Activated T-helper 2 cell treated with anti-CD3 and anti-CD28 coated beads, Interferon-gamma antibody, Interleukin-2, Interleukin-4, amounts not matched to agents 10 μg/mL and 5 μg/mL and 100 μg/mL, durations not matched to agents 14 hours and 24 hours and 36 hours (primary cell): ENCODE measurements at places on chromosomes 7 and 10.
A peak's percentile ranks its signal among the peaks of the same experiment; 100 is the strongest.

- no peak for DNase-seq
Measured at GRCh38 chr10:124966008-124966407, 24.1 kb downstream of the ZRANB1 start.

DNA sequence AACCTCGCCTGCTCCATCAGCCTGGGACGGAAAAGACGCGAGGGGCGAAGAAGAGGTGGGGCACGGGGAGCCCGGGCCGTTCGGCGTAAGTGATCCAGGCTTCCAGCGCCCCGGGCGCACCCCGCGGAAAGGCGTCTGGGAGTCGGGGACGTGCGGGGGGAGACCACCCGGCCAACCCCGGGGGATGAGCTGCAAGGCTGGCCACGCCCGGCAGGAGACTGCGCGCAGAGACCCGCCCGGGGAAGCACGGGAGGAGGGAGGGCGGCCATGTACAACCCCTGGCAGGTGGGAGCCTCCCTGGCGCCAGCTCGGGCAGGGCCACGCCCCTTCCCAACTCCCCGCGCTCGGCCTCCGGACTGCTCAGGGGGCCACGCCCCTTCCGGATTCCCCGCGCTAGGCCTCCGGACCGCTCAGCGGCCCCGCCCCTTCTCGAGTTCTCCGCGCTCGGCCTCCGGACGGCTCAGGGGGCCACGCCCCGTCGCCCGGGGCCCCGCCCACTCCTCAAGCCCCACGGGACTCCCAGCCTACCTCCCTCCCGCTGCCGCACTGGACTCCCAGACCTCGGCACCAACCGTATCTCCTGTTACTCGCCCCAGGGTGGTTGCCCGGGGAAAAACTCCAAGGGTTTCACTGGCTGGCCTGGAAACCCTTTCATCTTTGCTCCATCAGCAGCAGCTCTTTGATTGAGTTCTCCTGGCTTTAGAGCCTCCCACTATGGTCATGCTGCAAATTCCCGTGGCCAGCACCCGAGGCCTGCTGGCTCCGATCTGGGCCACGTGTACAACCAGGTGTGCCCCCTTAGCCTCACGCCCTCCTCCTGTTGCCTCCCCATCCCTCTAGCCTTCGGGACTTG lies 284.4 kb downstream of the ZEB1 start:
- peak; percentile 79 for DNase-seq

DNA sequence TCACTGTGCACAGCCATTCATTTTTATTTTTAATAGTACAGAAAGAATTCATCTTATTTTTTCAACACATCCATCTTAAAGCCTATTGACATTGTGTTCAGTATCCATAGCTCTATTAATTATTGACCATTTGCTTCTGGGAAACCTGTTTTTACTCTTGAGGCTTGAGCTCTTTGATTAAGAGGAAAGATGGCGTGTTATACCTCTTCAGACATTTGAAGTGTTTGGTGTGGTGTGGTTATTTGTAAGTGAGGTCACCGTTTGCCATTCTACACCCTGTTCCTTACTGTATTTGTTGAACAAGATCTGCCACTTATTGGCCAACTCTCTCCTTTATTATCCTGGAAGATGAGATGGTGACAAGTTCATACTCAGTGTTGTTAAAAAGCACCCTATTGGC lies 18.4 kb downstream of the C7orf57 start:
- DNase-seq = no peak

DNA sequence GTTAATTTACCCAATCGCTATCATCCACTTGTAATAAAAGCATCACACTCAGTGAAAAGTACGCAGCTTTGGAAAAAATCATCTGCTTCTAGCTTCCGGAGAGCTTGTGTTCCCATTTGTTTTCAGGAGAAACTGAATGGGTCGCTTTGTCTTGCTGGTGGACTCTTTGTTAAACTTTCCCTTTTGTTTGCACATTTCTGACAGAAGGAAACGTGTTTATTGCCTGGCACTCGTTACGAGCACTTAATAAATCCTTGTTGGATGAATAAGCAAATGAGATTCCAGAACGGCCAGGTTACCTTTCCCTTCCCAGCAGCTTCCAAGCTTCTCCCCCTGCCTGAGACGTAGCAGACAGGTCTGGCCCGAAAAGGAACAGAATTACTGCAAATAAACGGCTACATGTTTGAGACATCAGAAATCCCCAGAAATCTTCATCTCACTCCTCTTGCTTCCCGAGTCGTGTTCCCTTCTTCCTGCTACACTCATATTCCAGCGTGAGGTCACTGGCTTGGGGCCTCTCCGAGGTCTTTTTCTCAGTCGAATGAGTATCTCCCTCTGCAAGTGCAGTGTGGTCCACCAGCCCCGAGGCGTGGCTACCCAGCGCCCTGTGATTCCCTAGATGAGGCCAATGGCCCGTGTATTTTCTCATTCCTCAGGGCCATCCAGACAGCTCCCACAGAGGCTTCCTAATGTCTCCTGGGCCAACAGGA lies 167.2 kb downstream of the FRMD4A start:
- DNase-seq = no peak

DNA sequence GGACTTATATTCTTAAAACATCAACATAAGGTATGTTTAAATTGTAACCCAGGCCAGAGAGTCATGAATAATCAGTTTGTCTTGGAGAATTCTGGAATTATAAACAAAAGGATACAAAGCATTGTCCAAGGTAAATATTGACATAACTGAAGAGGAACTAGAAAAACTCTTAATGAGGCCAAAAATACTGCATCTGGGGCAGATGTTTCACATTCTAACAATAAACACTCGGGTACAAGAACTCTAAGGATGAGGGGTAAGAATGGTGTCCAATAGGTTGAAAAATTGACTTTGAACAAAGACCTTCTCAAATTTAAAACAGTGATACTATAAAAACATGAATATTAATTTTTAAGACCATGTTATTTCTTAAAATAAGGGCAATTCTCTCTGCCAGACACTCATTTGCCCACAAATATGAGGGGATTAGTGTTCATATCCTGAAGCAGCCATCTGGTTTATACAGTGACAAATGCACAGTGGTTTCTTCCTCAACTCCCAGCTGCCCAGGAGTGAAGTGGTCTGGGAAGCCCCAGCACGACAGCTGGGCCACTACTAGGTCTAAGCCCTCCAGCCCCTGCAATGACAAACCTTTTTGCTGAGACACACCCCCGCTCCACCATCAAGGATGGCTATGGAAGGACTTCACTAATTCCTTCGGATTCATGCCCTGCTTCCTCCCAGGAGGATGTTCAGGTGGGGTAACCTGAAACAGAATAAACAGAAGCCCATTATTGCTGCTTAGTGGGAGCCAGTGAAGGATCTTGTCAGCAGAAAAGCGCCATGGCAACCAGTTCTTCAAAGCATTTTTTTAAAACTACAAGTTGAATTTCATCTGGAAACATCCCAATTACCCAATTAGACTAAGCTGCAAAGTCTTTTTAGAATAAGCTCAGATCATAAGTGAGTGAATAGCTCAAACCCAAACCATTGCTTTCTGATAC lies 107.5 kb upstream of the ARID5B start:
- DNase-seq = no peak

GRCh38 chr10:11081408-11081807 lies 63.7 kb downstream of the CELF2 start:
- no peak for DNase-seq

DNA sequence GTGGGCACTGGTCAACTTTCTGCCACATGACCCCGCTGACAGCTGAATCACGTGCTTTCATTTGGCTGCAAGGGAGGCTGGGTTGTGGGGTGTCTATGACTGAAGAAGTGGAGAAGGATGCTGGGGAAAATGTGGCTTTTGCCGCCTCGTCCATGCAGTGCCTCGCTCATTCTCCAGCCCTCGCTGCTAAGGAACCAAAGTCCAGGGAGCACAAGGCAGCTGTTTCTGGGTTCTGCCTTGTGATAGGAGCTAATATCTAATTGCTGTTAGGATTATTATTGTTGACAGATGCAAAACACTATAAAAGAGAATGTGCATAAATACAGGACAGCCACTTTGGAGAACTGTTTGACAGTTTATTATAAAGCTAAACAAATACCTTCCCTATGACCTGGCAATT lies 4.9 kb upstream of the CAMK2B start:
- no peak for DNase-seq

GRCh38 chr10:128540128-128540762 lies 414.0 kb upstream of the MKI67 start:
- no peak for DNase-seq

GRCh38 chr10:125136087-125136486 lies 24.3 kb downstream of the CTBP2 start:
- DNase-seq = no peak

GRCh38 chr7:70005891-70006260 lies 407.6 kb downstream of the AUTS2 start:
- DNase-seq = no peak

DNA sequence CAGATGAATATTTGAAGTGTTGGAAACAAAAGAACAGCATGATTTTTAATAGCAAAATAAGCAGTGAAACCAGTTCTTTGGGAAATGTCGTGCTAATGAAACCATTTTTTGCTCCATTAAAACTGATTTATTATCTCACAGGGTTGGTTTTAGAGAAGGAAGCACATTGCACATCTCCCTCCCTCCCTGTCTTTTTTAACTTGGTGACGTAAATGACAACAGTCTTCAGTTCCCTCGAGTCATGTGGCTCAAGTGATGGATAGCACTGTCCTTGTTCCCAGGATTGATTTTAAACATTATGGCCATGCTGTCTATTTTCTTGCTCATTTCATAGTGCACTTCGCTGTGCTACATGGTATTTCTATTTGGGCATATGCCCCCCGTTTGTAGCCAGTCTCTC lies 105.9 kb downstream of the DOCK1 start:
- DNase-seq = no peak

GRCh38 chr10:130065251-130065650 lies 45.4 kb downstream of the C10orf143 start:
- DNase-seq = no peak

DNA sequence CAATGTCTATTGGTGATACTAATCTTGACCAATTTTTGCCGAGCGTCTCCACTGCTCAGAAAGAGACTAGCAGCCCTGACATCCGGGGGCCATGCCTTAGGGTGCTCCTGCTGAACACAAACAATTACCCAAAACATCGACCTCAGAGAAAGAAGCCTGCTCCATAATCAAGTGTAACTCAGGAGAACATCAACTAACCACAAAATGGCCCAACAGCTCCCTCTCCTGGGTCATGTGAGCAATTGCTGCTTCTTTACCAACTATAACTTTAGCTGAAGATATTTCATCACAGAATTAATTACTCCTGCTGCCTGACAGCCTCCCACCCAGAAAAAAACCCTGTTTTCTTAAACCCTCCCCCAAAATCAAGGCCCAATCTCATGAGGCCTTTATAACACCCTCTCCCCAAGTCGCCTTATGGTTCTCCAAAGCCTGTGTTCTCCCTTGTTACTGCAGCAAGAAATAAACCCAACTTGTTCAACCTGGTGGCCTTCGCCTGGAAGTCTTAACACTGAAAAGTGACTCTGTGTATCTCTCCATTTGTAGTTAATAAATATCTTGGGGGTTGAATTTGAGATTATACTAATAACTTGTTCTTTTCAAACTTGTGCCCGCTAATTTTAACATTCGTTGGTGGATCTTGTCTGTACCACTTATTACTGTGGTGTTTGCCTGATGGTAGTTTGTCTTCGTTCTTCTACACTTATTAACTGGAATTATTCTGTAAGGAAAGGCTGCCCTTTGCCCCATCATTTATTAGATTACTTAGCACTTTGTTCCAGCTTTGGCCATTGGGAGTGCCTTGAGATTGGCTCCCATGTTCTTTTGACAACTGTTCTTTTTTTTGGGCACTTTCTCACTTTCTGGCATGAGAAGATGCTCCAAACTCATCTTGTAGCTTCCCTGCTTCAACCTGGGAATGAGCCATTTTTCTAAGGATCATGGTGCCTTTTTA lies 21.2 kb upstream of the RAMP3 start:
- DNase-seq = peak; percentile 52

- no peak for DNase-seq
Measured at GRCh38 chr10:44968091-44968490, 8.5 kb downstream of the RASSF4 start.

DNA sequence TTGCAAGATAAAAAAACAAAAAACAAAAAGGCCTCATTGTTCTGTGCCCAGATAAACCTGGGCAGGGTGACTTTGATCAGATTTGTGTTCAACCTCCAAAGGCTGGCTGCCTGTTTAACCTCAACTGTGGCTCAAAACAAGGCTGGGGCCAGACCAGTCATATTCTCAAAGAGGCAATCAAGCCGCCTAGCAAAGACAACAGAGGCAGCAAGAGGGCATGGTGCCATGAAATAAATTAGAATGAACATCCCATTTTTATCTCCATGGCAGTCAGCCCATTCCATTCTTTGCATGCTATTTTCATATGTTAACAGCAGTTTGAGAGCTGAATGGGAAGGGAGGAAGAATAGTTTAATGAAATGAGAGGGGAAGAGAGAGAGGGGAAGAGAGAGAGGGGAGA lies 1150.3 kb downstream of the TYW1 start:
- DNase-seq = no peak

- no peak for DNase-seq
Measured at GRCh38 chr10:83367036-83367435, 772.3 kb upstream of the GHITM start.

GRCh38 chr10:63901881-63902280 lies 380.7 kb downstream of the REEP3 start:
- DNase-seq = no peak

DNA sequence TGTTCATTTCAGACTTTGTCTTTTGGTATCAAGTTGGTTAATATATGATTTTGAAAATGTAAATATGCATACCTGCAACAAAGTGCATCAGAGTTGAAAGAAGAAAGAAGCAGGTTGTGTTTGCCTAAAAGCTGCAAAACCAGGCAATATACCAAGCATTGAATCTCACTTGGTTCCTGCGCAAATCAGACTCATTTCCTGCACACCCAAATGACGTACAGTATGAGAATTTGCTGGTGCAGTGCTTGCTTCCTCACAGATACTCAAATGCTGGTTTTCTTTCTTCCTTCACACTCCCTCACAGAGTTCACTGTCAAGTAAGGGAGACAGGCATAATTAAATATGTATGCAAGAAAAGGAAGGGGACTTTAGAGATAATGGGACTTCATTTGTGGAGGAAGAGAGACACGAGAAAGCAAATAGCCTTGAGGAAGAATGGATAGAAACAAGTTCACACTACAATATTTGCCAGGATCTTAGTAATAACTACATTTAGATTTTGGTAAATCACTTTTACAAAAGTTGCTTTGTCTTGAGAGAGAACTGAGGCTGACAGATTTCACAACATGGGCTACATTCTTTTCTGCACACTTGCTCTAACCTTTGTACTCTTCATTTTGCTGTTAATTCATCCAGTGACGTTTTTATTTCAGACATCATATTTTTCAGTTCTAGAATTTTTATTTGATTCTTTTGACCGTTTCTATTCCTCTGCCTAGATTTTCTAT lies 56.9 kb upstream of the AOAH start:
- no peak for DNase-seq

DNA sequence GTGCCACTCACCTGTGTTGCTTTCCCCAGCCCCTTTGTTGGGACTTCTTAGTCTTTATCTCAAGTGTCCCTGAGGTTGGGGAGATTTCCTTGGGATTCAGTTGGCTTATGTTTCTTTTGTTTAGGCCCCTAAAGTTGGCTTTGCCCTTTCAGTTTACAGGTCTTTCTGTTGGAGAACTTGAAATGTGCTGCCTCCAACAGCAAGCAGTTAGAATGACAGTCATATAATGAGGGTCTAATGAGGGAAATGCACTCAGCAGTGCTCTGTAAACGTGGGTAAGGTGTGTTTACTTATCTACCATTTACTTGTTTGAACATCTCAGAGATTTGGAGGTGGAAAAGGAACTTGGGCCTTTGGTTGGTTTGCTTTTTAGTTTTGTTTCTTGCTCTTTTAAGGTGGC lies 191.4 kb upstream of the STK17A start:
- no peak for DNase-seq

GRCh38 chr7:30681331-30681797 lies 892 bp downstream of the CRHR2 start:
- DNase-seq = no peak

GRCh38 chr7:148045521-148045920 lies 545.0 kb upstream of the C7orf33 start:
- DNase-seq = no peak
